ENCODE measurements at places on chromosomes 2 and 18.

GRCh38 chr2:135840601-135841000 lies 3.6 kb upstream of the LCT start:
- DNase-seq: no peak

DNA sequence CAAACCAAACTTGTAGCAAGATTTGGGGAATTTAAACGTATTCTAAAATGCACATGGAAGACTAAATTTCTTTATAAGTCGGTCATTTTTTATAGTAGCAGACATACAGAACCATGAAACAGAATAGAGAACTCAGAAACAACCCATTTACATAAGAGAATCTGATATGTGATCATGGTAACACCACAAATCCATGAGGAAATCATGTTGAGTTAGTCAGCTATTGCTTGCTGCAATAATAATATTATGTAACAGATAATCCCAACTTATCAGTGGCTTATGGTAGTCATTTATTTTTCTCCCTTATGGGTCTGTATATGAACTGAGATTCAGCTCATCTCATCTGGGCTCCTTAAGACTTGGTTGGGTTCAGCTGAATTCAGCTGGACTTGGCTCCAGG lies 103.4 kb upstream of the SERTAD2 start:
- no peak for DNase-seq

DNA sequence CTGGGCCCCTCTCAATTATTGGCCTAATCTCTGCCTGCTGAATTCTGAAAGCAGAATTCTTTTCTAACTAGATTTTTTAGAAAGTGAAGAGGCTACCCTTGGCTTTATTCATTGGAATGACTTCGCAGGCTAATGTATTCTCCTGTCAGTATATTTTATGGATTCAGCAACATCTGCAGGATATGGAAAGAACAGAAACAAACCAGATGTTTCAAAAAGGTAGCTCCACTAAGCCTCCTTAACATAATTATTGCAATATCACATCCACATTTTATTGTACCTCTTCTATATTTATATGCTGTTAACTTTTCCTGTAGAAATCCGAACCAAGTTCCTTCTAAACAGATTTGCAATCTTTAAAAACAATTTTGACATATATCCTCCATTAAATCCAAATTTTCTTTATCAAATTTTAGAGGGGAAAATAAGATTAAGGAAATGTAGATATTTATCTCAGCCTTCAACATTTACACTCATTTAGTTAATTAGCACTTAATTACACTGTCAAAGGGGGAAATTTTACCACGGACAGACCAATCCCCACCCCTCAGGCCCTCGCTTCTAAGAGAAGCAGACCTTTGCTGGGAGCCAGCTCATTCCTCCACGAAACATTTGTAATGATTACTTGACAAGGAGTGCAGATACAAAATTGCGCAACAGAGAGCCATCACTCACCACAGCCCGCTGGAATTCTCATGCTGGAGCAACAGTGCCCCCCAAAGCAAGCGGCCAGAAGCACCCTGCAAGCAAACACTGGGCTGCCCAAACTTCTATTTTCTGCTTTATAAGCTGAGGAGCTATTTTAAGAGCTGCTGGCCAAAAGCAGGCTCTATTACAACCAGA lies 253.4 kb downstream of the ETAA1 start:
- peak; percentile 1 for DNase-seq

GRCh38 chr2:73685764-73686438 lies 43.7 kb upstream of the NAT8 start:
- no peak for DNase-seq

- peak; percentile 18 for DNase-seq
Measured at GRCh38 chr2:200765139-200765951, 46.4 kb upstream of the BZW1 start.

GRCh38 chr2:71524476-71524875 lies 71.1 kb downstream of the DYSF start:
- DNase-seq: no peak

DNA sequence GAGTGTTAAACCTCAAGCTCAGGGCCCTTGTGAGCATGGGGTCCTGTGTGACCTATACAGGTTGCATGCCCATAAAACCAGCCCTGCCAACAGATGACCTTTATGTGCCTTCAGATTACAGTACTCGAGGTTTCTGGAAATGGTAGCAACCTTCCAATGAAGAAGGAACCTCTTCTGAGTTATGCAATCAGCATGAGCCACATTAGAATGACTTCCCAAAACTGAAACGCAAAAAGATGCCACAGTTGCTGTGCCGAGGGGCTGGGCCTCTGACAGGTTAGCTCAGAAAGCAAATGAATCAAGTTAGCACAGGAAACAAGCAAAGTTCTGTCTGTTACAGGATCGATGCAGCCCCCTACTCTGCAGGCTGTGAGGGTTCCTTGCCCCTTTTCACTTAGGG lies 37.7 kb downstream of the TGFA start:
- no peak for DNase-seq

- DNase-seq: no peak
Measured at GRCh38 chr2:72674982-72675915, 150.6 kb downstream of the EXOC6B start.

GRCh38 chr2:168434146-168434545 lies 21.9 kb upstream of the CERS6 start:
- DNase-seq: no peak

- DNase-seq: peak; percentile 8
Measured at GRCh38 chr2:174023591-174024523, 58.7 kb upstream of the SP3 start.

DNA sequence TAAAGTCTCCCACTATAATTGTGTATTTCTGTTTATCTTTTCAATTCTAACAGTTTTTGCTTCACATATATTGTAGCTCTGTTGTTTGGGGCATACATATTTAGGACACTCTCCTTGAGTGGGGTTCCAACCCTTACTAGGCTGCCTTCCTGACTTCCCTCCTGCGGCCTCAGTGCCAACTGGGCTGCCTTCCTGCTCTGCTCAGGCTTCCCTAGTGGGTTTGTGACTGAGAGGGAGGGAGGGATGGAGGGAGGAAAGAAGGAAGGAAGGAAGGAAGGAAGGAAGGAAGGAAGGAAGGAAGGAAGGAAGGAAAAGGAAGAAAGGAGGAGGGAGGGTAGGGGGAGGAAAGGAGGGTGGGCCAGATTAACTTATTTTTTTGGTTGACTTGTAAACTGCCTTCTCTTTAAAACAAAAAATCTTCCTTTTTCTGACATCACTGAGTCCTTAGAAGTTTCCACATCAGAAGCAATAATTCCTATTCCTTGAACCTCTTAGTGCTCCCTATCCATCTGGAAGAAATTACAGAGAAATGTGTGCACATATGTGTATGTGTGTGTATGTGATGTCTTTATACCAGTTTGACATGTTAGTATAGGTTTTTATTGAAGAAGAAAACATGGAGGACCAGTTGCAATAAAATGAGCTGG lies 145.4 kb upstream of the PGAP1 start:
- no peak for DNase-seq

DNA sequence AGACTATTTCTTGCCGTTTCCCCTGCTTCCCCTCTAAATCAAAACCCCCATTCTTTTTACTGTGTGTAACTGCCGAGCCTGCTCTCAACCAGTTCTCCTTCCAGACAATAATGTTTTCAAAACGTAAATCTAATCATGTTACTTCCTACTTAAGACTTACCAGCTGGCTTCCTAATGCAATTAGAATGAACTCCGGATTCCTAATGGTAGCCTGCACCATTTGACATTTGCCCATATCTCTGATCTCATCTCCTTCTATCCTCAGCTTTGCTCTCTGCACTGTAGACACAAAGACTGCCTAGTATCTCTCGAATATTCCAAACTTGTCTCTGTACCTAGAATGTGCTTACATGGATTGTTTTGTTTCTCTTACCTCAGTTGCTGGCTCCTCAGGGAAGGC lies 12.9 kb downstream of the TTL start:
- DNase-seq: no peak

DNA sequence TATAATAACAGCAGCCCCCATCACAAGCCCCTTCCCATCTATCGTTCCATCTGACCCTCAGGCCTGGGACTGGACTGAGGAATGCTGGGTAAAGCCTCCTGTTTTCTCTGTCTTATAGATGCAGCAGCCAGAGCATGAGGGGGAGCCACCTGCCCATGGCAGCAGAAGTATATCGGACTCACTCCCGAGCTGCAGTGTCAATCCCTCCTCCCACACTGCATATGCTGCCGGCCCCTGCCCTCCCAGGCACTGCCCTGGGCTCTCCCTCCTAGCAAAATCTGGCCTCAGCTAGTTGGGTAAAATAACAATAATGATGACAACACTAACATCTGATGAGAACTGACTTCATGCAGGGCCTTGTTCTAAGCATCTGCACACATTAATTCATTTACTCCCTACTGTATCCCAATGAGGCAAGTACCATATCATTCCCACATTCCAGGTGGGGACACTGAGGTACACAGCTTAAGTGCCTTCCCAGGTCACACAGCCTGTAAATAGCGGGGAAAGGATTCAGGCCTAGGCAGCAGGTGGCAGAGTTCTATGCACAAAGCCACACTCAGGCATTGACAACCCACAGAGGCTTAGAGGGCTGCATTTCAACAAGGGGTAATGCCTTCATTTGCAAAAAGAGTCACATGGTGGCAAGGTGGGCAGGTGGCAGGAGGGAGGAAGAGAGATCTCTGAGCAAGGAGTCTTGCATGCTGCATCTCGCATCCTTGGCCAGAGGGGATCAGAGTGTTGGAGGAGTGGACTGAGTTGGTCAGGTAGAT lies 190.0 kb downstream of the ZBTB7C start:
- no peak for DNase-seq

GRCh38 chr2:225366731-225367130 lies 32.8 kb upstream of the NYAP2 start:
- no peak for DNase-seq

DNA sequence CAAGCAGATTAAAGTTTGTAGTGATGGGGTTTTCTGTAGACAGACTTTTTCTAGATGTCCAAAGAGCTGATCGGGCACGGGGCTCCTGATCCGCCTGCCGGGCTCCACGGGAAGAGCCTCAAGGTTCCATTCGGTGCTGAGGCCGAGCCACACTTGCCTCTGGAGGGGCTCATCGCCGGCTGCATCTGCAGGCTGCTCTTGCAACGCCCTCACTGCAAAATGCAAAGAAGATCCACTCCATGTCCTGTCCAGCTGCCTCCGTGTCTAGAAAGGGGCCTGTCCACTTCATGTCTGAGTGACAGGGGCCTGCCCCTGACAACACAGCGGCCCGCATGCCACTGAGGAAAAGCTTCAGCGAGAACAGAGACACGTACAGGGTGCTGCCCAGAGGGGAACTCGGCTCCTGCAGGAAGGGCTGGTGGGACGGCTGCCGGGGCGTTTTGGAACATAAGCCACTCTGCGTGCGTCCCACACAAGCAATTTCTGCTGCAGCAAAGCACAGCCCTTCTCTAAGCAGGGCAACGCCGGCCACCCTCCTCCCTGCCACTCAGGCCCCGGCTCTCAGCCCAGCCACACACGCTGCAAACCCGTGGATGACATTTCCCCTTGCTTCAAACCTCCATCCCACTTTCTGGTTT lies 53.6 kb upstream of the CTDP1 start:
- DNase-seq: no peak

DNA sequence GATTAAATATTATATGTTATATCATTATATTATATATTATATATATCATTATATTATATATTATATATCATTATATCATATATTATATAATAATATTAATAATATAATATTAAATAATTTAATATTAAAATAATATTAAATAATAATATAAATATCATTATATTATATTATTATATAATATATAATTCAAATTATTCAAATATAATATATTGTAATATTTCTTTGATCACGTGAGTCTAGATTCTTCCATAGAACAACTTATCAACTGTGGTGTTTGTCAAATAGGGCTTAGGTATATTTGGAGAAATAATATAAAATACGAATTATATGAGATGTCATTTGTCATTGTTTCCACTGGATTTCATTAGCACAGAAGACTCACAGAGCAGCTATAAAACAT lies 77.3 kb downstream of the SPHKAP start:
- no peak for DNase-seq

GRCh38 chr2:240302041-240302440 lies 133.4 kb upstream of the GPC1 start:
- no peak for DNase-seq

DNA sequence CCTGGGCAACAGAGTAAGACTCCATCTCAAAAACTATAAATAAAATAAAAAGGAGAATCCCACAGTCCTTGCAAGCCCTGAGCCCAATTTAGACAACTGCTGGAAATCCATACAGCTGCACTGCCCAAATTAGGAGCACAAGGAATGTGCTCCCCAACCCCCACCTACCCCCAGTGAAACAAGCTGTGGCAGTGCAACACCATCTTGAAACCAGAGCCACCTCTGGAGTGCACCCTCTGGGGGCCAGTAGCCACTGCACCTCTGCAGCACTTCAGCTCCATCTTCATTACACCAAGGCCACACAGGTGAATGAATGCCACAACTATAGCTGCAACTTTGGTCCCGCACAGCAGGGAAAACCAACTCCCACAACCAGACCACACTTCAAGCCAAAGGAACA lies 37.3 kb downstream of the USP34 start:
- no peak for DNase-seq

GRCh38 chr2:23904692-23905091 lies 22.2 kb downstream of the ATAD2B start:
- no peak for DNase-seq

DNA sequence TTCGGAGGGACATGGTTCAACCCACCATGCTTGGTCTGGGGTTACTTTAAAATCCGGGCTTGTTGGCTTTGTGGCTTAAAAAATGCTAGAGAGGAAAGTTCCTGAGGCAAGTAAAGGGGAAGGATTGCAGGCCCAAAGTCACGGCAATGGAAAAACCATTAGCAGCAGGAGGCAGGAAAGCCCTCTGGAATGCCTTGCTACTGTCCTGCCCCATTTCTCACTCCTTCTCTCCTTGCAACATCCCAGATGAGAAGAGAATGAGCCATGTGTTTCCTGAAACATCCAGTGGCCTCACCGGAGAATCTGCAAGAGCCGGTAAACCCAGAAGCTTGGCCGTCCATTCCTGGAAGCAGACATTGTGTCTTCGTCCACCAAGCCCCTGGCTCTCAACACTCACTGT lies 97.4 kb upstream of the LCLAT1 start:
- DNase-seq: no peak

DNA sequence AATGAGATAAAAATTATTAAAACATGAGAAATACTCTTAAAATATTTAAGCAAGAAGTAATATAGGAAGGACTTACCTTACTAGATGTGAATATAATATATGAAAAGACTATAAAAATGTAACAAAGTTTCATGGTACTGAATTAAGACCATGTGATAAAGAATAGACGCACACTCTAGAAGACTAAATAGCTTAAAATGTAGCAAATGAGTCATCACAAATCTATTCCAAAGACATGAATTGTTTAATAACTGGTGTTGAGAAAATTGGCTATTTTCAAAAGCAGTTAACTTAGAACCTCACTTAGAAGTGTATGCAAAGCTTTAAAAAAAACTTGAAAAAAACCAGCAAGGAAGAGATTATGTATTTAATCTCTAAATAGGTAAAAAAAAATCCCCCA lies 64.1 kb downstream of the POLE4 start:
- DNase-seq: no peak

- DNase-seq: no peak
Measured at GRCh38 chr2:172574965-172575364, 19.1 kb downstream of the PDK1 start.

GRCh38 chr18:44586782-44587524 lies 93.7 kb upstream of the SETBP1 start:
- no peak for DNase-seq
